Kasumi-1 (cell line): ENCODE measurements at places on chromosomes 16 and 17.

DNA sequence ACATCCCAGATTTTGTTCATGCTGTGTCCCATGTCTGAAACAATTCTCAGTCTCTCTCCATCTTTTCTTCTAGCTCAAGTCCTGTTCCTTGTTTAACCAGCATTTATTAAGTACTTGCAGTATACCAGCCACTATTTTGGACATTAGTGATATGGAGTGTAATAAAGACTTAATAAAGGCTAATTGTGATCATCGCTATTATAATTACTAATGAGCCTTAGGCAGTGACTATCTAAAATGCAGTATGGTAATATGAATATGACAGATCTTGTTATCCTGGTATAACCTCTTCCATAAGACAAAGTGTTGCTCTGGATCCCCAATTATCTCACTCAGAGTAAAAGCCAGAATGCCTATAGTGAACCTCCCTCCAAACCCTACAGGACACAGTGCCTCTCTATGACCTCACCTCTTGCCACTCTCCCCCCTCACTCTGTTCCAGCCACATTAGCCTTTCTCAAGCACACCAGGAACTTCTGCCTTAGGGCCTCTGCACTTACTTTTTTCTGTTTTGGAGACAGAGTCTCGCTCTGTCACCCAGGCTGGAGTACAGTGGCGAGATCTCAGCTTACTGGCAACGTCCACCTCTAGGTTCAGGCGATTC lies 1.8 kb upstream of the FLOT2 start:
- no peak for DNase-seq

GRCh38 chr16:4668313-4668960 lies 24.9 kb upstream of the NUDT16L1 start:
- no peak for DNase-seq

DNA sequence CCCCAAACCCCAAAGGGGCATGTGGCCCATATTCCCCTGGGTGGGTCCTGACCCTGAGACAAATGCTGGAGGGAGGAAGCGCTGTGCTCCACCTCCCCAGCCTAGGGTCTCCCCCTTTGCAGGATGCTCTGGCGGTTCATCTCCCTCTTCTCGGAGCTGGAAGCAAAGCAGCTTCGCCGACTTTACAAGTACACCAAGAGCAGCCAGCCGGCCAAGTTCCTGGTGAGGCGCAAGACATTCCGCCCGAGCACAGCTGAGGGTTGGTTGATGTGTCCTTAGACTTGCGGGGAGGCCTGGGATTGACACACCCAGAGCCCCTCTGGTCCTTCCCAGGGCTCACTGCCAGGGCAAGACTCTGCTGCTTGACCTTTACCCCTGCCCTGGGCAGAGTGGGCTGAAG lies 4.3 kb downstream of the CHCT1 start:
- no peak for DNase-seq

- no peak for DNase-seq
Measured at GRCh38 chr17:41512546-41513167, 6.0 kb downstream of the KRT15 start.

DNA sequence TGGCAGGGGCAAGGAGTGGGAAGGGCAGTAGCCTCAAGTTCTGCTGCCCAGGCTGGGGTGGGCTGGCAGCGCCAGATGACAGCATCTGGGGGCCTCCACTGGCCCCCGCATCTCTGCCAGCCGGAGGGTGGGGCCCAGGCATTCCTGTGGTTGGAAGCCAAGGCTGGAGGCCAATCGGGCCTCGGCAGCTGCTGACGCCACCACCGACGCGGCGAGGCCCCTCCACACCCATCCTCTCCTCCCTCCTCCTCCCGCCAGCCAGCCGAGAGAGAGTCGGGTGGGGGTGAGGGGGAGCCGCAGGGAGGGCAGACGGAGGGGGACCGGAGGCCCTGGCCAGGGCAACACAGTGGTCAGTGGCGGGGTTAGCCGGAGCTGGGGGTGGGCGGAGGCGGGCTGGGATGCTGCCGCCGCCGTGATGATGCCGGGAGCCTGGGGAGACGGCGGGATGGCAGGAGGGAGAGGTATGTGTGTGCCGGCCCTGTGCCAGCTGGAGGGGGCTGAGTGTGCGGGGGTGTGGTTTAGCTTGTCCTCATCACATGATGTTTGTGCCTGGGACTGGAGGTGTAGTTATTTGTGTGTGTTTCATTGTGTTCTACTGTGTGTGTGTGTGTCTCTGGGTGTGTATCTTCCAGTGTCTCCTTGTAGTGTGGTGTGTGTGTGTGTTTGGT lies 36.6 kb downstream of the ARHGAP23 start:
- DNase-seq: no peak

DNA sequence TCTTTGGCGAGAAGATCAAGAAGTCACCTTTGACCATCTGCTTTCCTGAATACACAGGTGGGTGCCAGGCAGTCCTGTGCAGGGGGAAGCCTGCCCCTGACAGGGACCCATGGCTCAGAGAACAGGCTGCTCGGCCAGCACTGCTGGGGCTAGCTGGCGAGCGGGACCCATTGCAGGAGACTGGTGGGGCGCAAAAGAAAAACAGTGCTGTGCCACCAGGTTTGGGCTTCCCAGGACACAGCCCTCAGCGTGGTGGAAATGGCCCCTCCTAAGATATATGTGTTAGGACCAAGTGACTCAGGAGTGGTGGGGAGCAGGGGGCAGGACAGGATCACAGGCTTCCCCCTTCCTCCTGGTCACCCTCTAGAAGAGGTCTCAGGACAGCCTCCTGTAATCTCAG lies 73.9 kb downstream of the AMFR start:
- no peak for DNase-seq

DNA sequence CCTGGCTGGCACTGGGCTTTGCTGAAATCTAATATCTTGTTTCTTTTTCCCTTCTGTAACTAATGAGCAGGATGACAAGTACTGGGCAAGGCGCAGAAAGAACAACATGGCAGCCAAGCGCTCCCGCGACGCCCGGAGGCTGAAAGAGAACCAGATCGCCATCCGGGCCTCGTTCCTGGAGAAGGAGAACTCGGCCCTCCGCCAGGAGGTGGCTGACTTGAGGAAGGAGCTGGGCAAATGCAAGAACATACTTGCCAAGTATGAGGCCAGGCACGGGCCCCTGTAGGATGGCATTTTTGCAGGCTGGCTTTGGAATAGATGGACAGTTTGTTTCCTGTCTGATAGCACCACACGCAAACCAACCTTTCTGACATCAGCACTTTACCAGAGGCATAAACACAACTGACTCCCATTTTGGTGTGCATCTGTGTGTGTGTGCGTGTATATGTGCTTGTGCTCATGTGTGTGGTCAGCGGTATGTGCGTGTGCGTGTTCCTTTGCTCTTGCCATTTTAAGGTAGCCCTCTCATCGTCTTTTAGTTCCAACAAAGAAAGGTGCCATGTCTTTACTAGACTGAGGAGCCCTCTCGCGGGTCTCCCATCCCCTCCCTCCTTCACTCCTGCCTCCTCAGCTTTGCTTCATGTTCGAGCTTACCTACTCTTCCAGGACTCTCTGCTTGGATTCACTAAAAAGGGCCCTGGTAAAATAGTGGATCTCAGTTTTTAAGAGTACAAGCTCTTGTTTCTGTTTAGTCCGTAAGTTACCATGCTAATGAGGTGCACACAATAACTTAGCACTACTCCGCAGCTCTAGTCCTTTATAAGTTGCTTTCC lies 56.0 kb downstream of the HLF start:
- no peak for DNase-seq

- no peak for DNase-seq
Measured at GRCh38 chr16:35741546-35741945, 2282.1 kb downstream of the TP53TG3F start.

DNA sequence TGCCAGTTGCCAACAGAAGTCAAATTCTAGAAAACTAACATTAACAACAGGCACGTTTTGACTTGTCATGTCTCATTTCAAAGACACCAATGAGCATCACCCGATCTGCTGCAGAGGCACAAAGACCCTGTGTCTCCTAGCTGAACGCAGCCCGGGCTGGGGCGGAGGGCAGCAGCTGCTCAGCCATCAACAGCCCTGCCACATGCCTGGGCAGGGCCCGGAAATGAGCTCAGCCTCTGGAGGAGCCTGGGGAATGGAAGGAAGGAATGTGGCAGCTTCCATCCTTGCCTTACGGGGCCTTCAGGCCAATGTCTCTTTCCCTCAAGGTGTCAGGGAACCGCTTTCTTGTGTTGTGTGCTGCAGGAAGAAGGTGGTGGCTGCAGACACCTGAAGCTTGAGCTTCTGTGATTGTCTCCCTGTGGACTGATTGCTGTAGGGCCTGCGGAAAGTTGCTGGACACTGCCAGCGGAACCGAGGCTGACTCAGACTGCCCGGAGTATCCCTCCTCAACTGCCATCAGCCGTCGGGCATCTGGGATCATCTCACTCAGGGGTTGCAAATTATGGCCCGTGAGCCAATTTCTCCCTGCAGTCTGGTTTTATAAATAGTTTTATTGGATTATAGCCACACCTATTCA lies 7.3 kb downstream of the CDH13 start:
- no peak for DNase-seq

DNA sequence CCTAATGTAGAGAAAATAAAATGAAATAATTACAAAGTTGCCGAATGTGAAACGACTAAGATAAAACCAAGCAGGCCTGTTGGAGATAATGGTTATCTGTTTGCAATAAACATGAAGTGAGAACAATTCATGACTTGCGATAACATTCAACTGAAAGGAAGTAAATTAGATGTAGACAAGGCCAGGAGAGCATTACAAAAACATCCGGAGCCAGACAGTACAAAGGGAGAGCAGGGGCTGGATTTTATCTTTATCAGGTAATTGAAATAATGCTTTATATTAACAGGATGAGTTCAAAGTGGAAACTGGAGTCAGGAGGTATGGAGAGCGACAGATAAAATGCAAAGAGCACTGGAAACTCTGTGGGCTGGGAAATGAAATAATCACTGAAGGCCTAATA lies 265.6 kb upstream of the GOT2 start:
- no peak for DNase-seq

- DNase-seq: no peak
Measured at GRCh38 chr16:28058839-28059589, 4.5 kb downstream of the GSG1L start.

GRCh38 chr16:3170440-3171180 lies 17.4 kb upstream of the OR1F1 start:
- DNase-seq: no peak

GRCh38 chr17:4195306-4195705 lies 52.3 kb downstream of the CYB5D2 start:
- DNase-seq: no peak

- DNase-seq: no peak
Measured at GRCh38 chr16:6160303-6160702, 1062.7 kb upstream of the EEF2KMT start.

GRCh38 chr16:9331503-9331902 lies 240.1 kb downstream of the HAPSTR1 start:
- DNase-seq: no peak

DNA sequence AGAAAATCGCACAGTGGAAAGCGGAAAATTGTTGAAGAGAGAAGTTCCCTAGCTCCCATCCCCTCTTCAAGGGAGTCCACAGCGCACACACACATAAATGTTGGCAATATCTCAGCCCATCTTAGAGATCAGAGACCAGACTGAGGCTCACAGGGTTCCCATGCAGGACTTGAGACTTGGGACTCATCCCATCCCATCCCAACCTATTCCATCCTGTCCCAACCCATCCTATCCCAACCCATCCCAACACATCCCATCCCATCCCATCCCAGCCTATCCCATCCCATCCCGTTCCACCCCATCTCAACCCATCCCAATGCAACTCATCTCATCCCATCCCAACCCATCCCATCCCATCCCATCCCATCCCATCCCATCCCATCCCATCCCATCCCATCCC lies 29.6 kb downstream of the GSG1L start:
- DNase-seq: no peak

DNA sequence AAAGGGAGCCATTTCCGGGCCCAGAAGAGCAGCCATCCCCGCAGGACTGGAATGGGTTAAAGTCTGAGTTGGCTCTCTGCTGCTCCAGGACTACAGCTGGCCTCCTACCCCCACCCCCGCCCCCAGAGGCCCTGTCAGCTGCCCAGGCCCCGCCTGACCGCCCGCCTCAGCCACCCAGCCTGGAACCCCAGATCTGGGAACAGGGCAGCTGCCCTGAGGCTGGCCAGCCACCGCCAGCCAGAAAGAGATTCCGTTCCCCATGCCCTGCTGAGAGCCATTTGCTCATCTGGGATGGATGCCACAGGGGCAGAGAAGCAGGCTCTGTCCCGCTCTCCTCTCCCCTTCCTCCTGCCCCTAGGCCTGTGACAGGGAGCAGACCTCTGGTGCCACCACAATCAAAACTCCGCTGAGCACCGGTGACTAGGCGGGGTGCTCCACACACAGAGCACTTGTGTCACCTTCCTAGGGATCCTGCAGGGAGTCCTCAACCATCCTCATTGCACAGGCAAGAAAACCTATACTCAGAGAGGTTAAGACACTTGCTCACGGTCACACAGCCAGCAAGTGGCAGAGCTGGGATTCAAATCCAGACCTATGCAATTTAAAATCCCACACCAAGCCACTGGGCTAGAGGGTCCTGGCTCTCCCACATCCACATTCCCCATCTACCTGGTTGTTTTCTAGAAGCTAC lies 44.1 kb downstream of the ZNF423 start:
- DNase-seq: no peak

DNA sequence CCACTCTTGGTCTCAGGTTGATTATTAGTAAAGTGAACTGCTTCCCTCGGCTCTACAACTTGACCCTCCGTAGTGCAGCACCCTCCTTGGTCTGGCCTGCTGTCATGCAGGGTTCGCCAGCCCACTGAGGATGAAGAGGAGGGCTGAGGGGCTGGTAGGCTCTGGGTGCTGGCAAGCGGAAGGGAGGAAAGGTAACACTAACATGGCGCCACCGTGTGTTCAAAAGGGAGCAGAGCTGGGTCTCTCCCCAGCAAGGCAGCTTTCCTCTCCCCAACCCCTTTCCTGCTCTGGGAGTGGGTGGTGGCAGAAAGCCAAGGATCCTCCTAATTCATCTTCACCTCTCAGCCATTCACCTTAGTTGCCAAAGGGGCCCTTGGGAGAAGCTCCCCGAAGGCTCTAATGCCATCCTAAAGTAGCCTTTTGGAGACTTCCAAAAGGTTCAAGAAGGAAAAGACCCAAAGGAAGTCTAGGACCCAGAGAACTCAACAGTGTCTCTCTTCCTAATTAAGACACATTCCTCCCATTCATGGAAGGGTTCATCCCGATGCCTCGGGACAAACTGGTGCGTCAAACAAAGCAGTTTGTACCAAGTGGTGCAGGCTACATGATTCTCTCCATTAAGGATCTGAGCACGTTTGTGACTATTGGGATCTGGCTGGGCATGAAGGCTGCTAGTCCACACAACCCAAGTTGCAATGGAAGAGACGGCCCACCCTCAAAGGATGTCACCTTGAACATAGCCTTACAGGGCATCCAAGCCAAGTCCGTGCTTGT lies 90.8 kb upstream of the TOB1 start:
- DNase-seq: peak; percentile 87

DNA sequence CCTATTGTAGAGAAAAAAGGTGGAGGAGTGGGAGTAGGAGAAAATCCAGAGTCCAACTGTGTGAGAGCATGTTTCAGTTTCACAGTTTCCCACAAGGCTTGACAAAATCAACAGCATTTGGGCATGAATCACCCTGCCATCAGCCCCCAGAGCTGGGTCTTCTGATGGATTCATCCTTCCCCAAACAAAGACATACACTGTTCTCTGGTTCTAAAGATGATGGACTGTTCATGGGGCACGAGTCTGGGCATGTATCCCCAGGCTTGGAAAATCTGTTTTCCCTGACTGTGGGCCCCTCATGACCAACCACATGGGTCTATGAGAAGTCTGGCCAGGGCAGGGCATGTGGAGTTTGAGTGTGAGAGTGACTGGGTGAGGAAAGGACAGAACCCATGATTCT lies 210.4 kb upstream of the IRX5 start:
- no peak for DNase-seq

- no peak for DNase-seq
Measured at GRCh38 chr17:77489239-77489892, 348.6 kb downstream of the SEC14L1 start.
